ENCODE measurements at places on chromosomes 1 and 21.

- DNase-seq: no peak
Observed at GRCh38 chr1:248152056-248152827, 7.3 kb downstream of the OR2M5 start.

GRCh38 chr1:55860326-55860725 is 645.2 kb upstream of the USP24 start:
- no peak for DNase-seq

- no peak for DNase-seq
Observed at GRCh38 chr1:91124989-91125417, 103.2 kb upstream of the ZNF644 start.

DNA sequence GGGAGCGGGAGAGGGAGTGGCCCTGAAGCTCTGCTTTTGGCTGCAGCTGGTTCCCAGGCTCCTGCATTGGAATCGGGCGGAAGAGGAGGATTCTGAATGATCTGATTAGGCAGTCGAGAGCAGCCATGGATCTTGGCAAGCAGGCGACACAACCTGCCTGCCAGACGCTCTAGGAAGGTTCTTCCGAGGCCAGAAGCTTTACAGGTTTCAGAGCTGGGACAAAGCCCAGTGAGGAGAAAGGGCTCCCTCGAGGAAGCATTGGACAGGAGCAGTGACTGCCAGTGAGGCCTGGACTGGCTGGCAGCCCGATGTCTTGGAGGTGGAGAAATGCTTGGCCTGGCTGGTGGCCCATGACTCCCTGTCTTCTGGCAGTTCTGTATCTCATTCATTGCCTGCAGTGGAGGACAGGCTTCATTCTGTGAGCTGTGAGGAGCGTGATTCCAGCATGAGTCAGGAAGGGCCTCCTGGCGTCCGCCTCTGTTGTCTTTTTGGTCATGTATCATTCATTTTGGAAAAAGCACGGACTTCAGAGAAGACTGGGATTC is 132.7 kb upstream of the IPO9 start:
- no peak for DNase-seq

- no peak for DNase-seq
Observed at GRCh38 chr1:35718492-35719336, at the start of gene C1orf216. TSS of gene C1orf216 (minus strand) at chr1:35718884. CDS start at chr1:35716321, 2,563 bp downstream.

DNA sequence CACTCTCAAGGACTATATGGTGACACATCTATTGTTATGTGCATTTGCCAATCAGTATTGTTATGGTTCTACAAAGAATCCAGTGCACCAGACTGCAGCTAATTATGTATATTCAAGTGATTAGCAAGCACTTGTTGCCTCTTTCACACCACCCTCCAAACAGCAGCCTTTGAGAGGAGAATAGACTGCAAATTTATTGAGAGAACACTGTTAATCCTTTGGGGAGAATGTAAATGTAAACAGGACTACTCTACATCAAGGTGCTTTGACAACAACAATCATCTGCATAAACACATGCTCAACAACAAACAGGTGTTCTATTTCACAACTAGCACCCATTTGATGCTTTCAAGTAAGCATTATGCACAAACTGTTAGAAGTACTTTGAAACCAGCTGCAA is 117.4 kb downstream of the AKT3 start:
- peak; percentile 87 for DNase-seq

- peak; percentile 18 for DNase-seq
Observed at GRCh38 chr1:25896266-25896665, 10.0 kb downstream of the STMN1 start.

GRCh38 chr21:24025101-24025500 is 1582.2 kb downstream of the MRPL39 start:
- DNase-seq: no peak

- DNase-seq: no peak
Observed at GRCh38 chr1:212367474-212368072, 47.1 kb downstream of the PACC1 start.

DNA sequence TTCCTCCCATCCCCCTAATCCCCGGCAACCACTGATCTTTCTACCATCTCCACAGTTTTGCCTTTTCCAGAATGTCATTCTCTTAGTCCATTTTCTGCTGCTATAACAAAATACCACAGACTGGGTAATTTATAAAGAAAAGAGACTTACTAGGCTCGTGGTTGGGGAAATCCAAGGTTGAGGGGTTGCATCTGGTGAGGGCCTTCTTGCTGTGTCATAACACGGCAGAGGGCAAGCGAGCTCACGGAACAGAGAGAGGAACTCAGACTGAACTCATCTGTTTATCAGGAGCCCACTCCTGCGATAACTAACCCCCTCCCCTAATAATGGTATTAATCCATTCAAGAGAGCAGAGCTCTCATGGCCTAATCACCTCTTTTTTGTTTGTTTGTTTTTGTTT is 52.0 kb downstream of the RUNX3 start:
- no peak for DNase-seq

GRCh38 chr1:5343256-5344020 is 648.8 kb downstream of the NPHP4 start:
- DNase-seq: no peak

- DNase-seq: no peak
Observed at GRCh38 chr1:159274631-159275030, 27.5 kb upstream of the FCER1A start.

DNA sequence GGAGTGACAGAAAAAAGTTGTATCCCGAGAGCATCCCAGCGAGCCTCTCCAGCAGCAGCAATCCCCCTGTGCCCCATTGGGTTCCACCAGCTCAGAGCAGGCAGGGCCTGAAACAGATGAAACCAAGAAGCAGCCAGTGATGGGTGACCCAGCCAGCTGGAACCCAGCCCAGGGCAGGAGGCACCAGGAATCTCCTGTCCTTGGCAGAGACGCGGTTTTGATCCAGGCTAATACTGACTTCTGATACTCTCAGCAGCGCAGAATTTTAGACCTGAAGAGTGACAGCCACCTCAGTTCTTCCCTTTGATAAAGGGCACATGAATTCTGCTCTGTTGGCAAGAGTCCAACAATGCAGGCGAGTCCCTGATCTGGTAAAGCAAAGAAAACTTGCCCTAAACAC is 11.4 kb upstream of the OLIG1 start:
- no peak for DNase-seq

DNA sequence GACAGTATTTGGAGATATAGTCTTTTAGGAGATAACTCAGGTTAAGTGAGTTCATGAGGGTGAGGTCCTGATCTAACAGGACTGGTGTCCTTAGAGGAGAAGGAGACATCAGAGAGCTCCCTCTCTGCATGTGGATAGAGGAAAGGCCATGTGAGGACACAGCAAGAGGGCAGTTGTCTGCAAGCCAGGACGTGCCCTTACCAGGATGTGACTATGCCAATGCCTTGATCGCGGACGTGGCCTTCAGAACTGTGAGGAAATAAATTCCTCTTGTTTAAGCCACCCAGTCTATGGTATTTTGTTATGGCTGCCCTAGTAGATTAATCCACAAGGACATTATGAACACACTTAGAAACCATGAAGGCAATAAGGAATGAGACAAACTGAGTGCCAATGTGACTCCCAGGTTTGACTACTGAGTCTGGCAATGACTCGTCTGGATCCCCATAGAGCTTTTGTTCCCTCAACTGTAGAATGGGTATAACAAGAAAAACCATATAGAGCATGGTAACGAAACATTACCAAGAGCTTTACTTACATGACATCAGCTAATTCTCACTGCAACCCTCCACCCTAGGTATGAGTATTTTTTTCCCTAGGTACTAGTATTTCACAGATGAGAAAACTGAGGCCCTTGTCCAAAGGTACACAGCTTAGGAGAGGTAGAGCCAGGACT is 6.5 kb downstream of the URB1 start:
- peak; percentile 34 for DNase-seq

- no peak for DNase-seq
Observed at GRCh38 chr1:1974834-1975233, 28.8 kb downstream of the CFAP74 start.

DNA sequence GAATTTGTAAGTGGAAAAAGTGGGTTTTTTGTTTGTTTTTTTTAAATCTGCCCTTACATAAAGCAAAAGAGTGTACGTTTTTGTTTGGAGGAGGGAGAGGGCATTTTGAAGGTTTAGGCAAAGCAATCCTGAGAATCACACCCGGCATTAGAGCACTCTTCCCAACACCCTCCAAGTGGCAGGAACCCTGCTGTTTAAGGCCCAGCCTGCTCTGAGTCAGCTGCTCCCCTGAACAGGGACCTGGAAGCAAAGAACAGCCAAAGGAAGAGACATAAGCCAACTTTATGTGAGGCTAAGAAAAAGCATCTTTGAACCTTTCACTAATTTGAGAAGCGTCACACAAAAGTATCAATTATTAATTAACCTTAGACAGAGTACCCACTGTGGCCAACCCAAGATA is 16.9 kb downstream of the MTFR1L start:
- no peak for DNase-seq

DNA sequence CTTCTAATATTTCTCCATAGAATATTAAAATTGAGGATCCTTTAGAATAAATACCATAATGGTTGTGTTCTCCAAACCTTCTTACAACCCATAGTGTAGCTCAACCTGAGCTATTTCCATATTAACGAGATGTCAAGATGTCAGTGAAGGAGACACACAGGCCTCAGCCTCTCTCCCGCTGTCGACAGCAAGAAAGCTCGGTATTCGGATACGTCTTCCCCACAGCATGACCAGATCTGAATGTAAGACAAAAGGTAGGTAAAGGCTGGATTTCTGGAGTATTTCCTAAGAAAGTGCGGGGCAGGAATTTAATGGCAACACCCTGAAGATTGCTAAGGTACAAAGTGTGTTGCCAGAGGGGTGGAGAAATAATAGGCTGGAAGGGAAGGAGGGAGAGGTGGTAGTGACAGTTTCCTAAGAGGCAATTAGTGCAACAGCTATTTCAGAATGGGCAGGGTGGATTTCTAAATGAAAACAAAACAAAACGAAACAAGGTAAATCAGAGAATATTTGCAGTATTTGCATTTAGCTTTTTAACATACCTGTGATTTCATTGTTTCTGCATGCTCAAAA is 1.7 kb downstream of the ADSS2 start:
- DNase-seq: no peak

DNA sequence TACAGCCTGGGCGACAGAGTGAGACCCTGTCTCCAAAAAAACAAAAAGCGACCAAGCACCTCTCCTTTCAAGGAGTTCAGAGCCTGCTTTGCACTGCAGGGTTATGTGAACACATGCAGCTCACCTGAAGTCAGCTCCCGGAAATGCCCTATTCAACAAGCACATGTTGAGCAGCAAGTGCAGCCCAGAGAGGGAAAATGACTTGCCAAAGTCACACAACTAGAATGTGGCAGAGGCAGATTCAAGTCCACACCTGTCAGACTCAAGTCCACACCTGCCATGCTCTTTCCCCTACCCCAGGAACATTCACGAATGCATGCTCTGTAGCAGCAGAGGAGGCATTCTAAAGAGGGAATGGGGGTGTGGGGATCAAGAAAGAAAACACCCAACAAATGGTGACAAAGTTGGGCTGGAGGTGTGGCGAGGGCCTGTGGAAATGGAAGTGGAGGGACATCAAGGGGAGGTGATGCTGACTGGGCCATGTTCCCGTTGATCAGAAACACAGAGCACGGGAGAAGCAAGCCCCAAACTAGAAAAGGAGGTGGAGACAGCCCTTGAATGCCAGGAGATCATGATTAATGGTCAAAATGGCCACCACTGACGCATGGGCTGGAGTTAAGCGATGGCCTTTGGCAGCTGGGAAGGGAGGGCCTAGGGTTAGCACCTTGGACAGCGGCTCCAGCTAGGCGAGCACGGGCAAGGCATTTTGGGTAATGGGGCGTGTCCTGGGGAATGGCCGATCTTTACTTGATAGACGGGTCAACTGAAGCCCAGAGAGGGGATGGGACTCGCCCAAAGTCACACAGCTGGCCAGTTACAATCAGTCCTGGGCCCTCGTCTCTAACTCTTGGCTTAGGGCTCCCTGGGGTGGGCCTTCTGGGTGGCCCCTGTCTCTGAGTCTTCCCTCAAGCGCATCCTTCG is 21.5 kb downstream of the RAP1GAP start:
- no peak for DNase-seq

- no peak for DNase-seq
Observed at GRCh38 chr1:165890684-165891083, 63.3 kb downstream of the UCK2 start.

GRCh38 chr1:109240158-109241152 is 8.9 kb upstream of the CELSR2 start:
- DNase-seq: no peak

- no peak for DNase-seq
Observed at GRCh38 chr1:174958396-174958795, 41.4 kb upstream of the CACYBP start.

GRCh38 chr1:200415789-200416593 is 6.2 kb upstream of the ZNF281 start:
- no peak for DNase-seq

DNA sequence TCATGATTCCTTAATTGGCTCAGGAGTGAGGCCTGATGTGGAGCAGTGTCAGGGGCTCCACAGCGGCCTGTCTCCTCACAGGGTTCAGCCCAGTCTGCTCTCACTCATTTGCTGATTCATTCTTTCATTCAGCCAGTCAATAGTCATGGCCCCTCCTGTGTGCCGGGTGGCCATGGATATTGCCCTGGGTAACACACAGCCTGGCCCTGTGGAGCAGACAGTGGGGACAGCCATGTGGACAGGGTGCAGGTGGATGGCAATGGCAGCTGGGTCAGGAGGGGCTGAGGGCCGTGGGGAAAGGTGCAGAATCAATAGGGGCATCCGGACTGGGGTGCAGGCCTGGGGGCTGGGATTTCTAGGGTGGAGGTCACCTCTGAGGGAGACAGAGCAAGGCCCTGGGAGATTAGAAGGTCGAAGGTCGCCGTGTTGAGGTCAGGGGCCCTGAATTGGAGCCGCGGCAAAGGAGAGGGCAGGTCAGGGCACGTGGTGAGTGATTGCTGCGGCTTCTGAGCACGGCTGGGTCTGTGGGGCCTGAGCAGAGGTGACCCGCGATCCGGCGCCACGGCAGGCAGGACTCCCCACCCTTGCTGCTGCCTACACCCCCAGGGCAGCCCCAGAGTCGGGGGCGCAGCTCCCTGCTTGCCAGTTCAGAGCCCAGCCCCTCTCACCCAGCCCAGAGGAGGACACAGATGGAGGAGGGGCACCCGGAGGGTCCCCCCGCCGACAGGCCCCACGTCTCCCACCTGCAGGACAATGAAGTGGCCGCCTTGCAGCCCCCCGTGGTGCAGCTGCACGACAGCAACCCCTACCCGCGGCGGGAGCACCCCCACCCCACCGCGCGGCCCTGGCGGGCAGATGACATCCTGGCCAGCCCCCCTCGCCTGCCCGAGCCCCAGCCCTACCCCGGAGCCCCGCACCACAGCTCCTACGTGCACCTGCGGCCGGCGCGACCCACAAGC is 33.4 kb downstream of the SLC19A1 start:
- DNase-seq: no peak

GRCh38 chr1:172973424-172973823 is 77.3 kb downstream of the TNFSF18 start:
- no peak for DNase-seq

DNA sequence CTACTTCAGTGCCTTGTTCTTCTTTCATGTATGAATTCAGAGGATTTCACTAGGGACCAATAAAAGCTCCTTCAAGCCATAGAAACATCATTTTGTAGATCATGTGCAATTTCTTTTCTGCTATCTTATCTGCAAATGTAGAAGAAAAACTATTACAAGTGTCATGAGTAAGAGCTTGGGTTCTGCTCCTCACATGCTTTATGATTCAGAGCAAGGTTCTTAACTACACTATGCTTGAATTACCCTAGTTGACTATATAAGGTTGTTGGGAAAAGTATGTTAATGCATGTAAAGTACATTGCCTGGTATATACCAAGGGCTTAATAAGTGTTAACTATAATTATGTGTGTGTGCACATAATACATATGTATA is 91.4 kb upstream of the S1PR1 start:
- no peak for DNase-seq

GRCh38 chr1:114610546-114611245 is 29.3 kb upstream of the BCAS2 start:
- no peak for DNase-seq

- DNase-seq: no peak
Observed at GRCh38 chr1:168763031-168763430, 34.0 kb upstream of the DPT start.

Measured in DMS153 (cell line).